NCI-H226 (cell line): ENCODE measurements at places on chromosomes 1 and 21.

DNA sequence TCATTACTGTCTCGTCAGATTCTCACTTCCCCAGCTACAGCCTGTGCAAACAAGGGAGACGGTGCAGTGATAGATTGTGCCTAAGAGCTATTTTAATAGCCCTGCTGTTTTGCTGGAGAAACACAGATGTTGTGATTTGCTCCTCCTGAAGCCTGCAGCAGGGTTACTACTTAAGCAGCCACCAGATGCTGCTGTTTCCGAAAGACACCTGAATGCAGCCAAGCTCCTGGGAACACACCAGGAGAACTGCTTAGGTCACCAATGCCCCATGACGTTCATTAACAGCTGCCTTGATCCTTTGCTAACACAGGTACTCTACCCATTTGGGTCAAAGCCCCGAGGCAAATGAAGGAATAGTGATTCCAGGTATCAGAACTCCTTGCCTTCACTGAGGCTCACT lies 411.8 kb upstream of the DAB1 start:
- DNase-seq = no peak

- no peak for DNase-seq
Measured at GRCh38 chr1:189874715-189875435, 602.8 kb downstream of the BRINP3 start.

GRCh38 chr1:167554028-167554779 lies 642 bp upstream of the CREG1 start:
- DNase-seq = no peak

DNA sequence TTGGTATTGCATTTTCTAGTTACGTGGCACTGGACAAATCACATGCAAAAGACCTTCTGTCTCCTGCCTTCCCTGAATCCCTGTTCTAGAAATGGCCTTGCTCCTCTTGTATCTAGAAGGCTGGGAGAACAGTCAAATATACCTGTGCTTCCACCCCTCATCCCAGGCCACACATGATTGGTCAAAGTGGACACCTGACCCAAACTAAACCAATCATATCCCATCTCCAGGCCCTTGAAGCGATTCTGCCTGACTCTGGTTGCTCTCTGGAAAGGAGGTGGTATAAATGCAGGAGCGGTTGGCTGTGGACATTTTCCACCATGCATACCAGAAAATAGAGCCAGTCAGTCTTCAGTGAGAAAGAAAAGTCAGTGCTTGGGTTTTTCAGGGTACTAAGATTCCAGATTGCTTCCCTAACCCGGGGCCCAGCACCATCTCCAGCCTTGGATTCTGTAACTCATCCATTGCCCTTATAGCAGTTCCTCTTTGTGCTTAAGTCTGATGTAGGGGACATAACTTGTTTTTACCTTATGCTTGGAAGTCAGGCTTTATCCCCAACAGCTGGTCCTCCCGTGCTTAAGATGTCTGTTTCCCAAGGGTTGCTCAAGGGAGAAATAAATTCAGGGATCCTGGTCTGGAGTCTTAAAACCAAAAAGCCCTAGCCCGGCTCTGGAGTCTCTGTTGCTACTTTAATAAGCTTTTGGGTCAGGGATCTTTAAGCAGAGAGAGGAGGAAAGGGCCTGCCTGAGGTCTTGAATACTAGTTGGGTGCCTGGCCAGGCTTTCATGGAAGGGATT lies 7.7 kb upstream of the PHC2 start:
- no peak for DNase-seq

- DNase-seq = peak; percentile 71
Measured at GRCh38 chr1:60281360-60281932, 207.9 kb upstream of the C1orf87 start.
